ENCODE measurements at places on chromosomes 5 and 9.

DNA sequence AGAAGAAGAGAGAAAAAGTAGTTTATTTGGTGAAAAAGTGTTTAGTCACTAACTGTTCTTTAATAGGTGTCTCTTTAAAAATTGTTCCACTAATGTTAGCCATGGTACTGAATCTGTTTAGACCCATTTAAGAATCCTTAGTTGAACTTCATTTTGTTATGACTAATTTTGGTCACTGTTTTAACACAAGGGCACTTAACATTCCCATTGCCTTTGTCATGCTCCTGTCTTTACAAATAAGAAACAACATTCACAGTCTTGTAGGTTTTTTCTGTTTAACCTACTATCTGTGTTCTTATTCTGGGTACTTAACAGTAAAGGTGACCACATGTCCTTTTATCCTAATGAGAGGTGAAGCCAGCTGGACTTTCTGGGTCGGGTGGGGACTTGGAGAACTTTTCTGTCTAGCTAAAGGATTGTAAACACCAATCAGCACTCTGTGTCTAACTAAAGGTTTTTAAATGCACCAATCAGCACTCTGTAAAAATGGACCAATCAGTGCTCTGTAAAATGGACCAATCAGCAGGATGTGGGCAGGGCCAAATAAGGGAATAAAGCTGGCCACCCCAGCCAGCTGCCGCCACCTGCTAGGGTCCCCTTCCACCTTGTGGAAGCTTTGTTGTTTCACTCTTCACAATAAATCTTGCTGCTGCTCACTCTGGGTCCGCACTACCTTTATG lies 116.7 kb downstream of the WDR70 start:
- peak; percentile 19 for DNase-seq

- no peak for DNase-seq
Measured at GRCh38 chr5:113156271-113156877, 179.8 kb downstream of the DCP2 start.

GRCh38 chr5:165620394-165620793 lies 2115.0 kb downstream of the MAT2B start:
- no peak for DNase-seq

GRCh38 chr9:14723301-14723700 lies 768 bp upstream of the CER1 start:
- no peak for DNase-seq

DNA sequence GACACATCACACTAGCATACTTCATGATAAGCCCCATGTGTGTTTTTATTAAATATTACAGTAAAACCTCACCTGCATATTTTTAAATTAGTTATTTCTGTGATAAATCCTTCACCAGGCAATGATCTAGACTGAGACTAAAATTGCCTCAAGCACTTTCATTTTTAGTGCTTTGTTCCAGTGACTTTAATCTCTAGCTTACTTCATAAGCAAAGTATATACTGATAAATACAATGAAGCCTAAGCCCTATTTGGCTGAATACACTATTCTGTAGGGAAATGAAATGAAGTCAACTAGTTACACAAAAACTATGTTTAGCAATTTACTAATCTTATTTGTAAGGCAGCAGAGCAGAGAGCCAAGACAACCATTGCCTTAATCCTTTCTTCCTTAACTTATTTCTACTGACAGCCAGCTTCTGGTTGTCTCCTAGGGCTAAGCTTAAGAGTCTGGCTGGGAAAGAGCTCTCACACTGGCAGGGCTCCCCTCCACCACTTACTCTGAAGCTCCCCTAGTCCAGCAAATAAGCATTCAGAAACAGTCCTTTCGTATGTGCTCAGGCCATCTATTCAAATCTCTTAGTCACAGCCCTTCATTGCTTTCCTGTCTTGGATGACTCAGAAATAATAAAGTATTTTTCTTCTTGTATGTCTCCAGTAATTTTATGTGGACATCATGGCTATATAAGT lies 31.4 kb upstream of the MTAP start:
- no peak for DNase-seq

DNA sequence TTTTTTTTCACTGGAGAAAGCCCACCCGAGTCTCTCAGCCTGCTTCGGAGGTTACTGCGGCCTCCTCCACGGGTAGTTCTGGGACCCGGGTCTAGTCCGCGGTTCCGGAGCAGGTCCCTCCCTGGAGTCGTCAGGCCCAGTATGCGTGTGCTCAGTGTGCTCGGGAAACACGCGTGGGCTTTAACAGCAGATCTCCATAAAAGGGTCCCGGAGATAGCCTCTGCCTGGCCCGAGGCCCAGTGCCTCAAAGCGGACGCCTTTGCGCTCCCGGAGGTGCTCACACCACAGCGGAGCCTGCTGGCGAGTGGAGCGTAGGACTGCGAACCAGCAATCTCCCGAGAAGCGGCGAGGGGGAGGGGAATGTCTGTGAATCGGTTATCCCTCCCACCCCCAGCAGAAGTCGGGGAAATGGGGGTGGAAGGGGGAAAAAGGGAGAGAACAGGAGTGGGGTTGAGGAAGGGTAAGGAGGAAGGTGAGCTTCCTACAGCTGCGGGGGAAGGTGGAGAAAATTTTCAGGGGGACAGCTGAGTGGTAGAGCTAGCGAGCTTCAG lies 28.7 kb downstream of the CDKN2A start:
- no peak for DNase-seq

GRCh38 chr5:140186267-140186671 lies 11.3 kb downstream of the CYSTM1 start:
- DNase-seq = no peak

GRCh38 chr5:73766902-73767301 lies 140.9 kb downstream of the ARHGEF28 start:
- no peak for DNase-seq

DNA sequence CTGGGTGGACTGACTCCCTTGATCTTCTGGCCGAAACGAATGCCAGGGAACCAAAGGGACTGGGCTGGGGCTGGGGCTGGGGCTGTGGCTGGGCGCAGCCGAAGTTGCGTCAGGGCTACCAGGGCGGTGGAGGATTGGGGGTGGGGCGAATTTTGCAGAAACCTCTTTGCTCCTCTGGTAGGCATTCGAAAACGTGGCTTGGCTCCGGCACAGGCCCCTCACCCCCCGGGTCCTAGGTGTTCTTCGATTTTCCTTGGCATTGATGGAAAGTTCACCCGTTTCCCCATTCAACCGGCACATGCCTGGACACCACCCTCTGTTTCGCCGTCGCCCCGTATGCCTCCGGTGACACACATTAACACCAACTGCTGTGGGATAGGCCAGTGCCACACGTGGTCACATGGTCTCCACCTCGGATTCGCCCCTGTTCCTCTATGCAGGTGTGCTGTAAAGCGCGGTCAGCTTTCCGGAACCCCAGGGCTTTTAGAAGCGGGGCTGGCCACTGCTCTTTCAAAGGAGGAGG lies 477.1 kb downstream of the SPATA31A7 start:
- no peak for DNase-seq

DNA sequence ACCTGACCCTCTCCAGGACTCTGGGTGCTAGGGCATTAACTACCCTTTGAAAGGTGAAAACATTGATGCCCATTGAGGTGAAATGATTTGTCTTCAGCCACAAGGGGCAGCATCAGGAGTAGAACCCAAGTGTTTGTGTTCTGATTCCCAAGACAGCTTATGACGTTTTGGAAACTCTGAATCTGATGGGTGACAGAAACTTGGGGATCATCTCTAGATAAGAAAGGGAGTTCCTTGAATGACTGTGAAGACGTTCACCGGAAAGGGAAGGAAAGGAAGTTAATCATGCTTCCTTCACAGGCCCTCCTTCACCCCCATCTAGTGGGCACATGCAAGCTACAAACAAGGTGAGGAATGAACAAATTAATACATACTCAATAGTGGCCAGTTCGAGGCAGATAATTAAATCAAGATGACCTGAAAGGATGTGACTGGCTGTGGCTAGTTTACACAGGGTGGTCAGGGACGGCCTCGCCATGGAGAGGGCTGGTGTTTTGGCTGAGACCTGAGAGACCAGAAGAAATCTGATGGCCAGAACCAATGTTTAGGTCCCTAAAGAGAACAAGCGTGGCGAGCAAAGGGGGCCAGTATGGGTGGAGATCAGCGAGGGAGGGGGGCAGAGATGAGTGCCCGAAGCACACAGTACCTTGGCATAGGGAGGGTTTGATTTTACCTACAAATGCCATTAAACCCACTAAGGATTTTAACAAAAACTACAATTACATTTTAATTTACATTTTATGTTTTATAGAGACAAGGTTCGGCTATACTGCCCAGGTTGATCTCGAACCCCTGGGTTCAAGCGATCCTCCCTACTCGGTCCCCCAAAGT lies 937 bp upstream of the SLC26A2 start:
- no peak for DNase-seq

- DNase-seq = no peak
Measured at GRCh38 chr9:30982301-30982700, 1402.1 kb upstream of the ACO1 start.

GRCh38 chr9:114317665-114318357 lies 5.1 kb upstream of the ORM1 start:
- no peak for DNase-seq
